ENCODE measurements at places on chromosomes 7 and 10. TPM values are rescaled to one million over a fixed set of nuclear protein-coding genes. Genes with fewer than 3 reads are reported as not detected.

SPDYE5 gene
- total RNA-seq = not detected

SH2D4B gene
- total RNA-seq = not detected

MOSPD3 gene
- total RNA-seq = 5.1 TPM

FFAR4 gene
- total RNA-seq = not detected

INMT gene
- total RNA-seq = 1.5 TPM

OPN1SW gene
- total RNA-seq = not detected

MDFIC gene
- total RNA-seq = 81.3 TPM

EPO gene
- total RNA-seq = not detected

BAIAP2L1 gene
- total RNA-seq = 10.5 TPM

GNAT3 gene
- total RNA-seq = not detected

CYP3A5 gene
- under 0.01 TPM for total RNA-seq

ACTL6B gene
- total RNA-seq = not detected

PRTFDC1 gene
- total RNA-seq = 5.3 TPM

SYT15 gene
- total RNA-seq = under 0.01 TPM

SPDYE2B gene
- total RNA-seq = not detected

MOGAT3 gene
- total RNA-seq = not detected

ARID5B gene
- total RNA-seq = 94.1 TPM

SGMS1 gene
- total RNA-seq = 60.4 TPM

PRKCQ gene
- total RNA-seq = not detected

TRIM50 gene
- not detected for total RNA-seq

HKDC1 gene
- total RNA-seq = 2.9 TPM

UPK3BL2 gene
- total RNA-seq = 0.36 TPM

LIPF gene
- total RNA-seq = not detected

TRPV6 gene
- not detected for total RNA-seq

DLX6 gene
- total RNA-seq = 1.1 TPM

PLPP4 gene
- 8.0 TPM for total RNA-seq

MYH16 gene
- under 0.01 TPM for total RNA-seq

HTR7 gene
- 9.8 TPM for total RNA-seq

CPN1 gene
- not detected for total RNA-seq

SRRT gene
- 31.2 TPM for total RNA-seq

PLAU gene
- 27.9 TPM for total RNA-seq

KIAA1549 gene
- 3.3 TPM for total RNA-seq

FAM13C gene
- 6.2 TPM for total RNA-seq

ITPRID1 gene
- not detected for total RNA-seq

CHST3 gene
- total RNA-seq = 43.1 TPM

ZNF862 gene
- 8.7 TPM for total RNA-seq

SOSTDC1 gene
- total RNA-seq = under 0.01 TPM

NODAL gene
- not detected for total RNA-seq

SEMA3E gene
- 0.29 TPM for total RNA-seq

OR6B1 gene
- not detected for total RNA-seq

BTBD16 gene
- not detected for total RNA-seq

SCRN1 gene
- 50.1 TPM for total RNA-seq

OR2A42 gene
- total RNA-seq = not detected

DYDC2 gene
- total RNA-seq = not detected

PNLIPRP2 gene
- total RNA-seq = not detected

TMEM184A gene
- total RNA-seq = under 0.01 TPM

RBM33 gene
- 27.5 TPM for total RNA-seq
